ENCODE measurements at places on chromosomes 3 and 15.
A peak's percentile ranks its signal among the peaks of the same experiment; 100 is the strongest.

DNA sequence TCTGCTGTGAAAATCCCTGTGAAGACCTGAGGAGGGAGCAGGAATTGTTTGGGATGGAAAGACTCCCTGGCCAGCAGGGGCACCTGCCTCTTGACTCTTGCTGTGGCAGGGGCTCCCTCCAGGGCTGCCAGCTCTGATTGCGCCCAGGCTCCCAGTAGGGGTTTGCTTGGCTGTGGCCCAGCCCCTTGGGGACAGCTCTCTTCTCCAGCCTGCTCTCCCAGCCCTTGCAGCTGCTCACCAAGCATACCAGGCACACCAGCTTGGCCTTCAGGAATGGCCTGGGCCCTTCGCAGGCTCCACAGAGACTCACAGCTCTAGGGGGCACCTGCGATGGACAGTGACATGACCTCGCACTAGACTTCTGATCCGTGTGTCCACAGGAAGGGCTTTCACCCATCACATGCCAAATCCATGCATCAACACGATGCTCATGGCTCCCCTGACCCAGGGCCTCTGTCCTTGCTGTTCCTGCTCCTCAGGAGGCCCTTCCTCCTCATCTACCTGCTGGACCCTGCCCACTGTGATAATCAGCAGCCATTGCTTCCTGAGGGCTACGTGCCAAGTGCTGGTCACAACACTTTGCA lies 61.8 kb downstream of the SCN5A start:
- no peak for DNase-seq

- no peak for DNase-seq
Observed at GRCh38 chr15:88617790-88618189, 3.4 kb upstream of the AEN start.

GRCh38 chr3:139677388-139678155 lies at the start of gene NMNAT3:
Gene NMNAT3 (minus strand): TSS chr3:139677972. CDS start chr3:139627724, 50,248 bp downstream.
- DNase-seq, result peak; percentile 81

- DNase-seq, result no peak
Observed at GRCh38 chr3:9206287-9206686, 43.2 kb downstream of the SRGAP3 start.

GRCh38 chr3:131655070-131655690 lies 152.4 kb upstream of the MRPL3 start:
- no peak for DNase-seq

- no peak for DNase-seq
Observed at GRCh38 chr15:81724536-81724935, 321.3 kb downstream of the MEX3B start.

DNA sequence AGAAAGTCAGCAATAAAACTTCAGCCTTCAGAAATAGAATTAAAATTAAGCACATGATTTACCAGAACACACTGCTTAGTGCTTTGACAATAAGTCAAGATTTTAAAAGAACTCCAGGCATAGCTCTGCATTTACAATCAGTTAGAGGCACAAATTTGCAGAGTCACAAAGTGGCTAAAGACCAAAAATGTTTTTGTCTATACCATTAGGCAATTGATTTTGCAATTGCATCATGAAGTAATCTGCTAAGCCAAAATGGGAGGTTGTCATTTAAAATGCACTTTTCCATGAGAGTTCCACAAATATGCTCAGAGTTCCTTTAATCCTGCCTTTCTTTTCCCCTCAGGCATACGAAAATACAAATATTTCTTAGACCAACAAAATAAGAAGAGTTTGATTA lies 10.1 kb upstream of the DCP1A start:
- DNase-seq, result no peak

- DNase-seq, result no peak
Observed at GRCh38 chr3:64104691-64105111, 81.4 kb upstream of the PSMD6 start.

DNA sequence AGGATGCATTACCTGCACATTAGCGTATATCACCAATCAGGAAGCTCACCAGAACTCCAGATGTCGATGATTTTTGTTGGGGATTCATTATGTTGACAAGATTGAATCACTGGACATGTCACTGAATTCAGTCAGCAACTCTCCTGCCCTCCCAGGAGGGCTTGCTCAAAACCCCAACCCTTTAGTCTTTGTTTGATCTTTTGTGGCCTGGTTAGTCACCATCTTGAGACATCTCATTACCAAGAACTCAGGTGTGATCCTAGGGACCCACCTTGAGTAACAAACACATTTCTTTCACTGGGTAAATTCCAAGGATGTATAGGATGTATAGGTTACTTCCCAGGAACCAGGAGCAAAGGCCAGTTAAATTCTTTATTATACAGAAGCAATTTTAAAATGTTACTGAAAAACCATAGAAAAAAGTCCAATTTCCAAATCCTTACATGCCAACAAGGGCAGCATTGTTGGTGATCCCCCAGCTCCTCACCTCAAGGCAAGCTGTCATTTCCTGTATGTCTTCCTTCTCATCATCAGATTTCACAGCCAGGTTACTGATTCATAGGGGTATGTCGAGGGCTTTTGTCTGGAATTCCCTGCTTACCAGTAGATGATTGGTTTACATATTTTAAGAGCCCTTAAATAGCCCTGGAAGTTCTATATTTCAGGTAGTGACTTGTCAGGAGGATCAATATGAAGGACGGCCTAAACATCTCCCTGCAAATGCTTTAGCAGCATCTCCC lies 11.7 kb downstream of the SNRPN start:
- no peak for DNase-seq

- no peak for DNase-seq
Observed at GRCh38 chr15:60568914-60569391, 90.0 kb upstream of the ICE2 start.

- no peak for DNase-seq
Observed at GRCh38 chr3:27454914-27455313, 29.3 kb downstream of the SLC4A7 start.

DNA sequence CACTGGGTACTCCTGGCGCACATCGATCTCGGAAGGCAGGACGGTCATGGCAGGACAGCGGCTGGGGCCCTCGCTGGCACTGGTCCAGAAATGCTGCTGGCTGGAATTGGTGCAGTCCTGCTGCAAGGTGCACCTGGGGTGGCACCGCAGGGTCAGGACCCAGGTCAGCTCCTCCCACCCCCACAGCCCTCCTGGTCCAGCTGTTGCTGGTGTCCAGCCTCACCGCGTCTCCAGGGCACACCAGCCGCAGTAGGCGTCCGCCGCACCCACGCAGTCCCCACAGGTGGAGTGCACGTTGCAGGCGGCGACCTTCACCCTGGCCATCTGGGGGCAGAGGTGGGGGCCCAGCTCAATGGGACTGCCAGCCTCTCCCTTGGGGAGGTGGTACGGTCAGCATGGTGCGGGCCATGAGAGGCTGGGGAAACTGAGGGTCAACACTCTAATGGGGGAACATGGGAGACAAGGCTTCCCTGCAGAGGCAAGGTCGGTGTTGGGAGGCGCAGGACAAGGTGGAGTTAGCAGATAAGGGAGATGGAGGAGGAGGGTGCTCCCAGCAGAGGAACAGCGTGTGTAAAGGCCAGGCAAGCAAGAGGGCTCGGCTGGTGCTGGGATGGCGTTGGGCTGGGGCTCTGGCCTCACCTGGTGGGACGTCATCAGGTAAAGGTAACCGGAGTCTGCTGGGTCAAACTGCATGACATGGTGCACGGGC lies 20.4 kb downstream of the PLXND1 start:
- DNase-seq, result no peak

DNA sequence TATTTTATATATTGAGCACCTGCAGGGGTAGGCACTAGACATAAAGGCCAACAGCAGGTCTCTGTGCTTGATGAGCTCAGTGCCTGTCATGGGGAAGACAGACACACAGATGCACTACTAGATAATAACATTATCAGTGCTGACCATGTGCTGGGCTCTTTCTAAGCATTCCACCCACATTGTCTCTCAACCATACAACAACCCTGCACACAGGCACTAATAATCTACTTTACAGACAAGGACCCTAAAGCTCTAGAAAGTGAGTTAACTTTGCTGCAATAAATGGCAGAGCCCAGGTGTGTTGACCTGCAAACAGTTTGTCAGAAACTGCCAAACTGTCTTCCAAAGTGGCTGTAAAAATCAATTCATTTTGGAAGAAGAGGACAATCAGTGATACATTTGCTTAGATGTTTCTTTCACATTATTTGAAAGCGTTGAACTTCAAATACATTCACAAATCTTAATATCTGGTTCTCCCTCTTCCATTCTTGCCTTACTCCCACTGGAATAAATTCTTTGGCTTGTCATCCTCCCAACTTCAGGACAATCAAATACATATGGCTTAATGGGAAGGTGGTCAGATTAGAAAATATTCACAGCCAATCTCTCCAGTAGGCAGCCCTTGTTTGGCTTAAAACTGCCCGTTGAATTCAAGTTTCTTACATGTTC lies 11.0 kb upstream of the PP2D1 start:
- DNase-seq, result no peak

- DNase-seq, result no peak
Observed at GRCh38 chr15:38320181-38320580, 67.5 kb downstream of the SPRED1 start.

- DNase-seq, result no peak
Observed at GRCh38 chr15:39595338-39596221, 14.7 kb downstream of the THBS1 start.

- no peak for DNase-seq
Observed at GRCh38 chr3:127367593-127367992, 79.7 kb upstream of the PRR20G start.

DNA sequence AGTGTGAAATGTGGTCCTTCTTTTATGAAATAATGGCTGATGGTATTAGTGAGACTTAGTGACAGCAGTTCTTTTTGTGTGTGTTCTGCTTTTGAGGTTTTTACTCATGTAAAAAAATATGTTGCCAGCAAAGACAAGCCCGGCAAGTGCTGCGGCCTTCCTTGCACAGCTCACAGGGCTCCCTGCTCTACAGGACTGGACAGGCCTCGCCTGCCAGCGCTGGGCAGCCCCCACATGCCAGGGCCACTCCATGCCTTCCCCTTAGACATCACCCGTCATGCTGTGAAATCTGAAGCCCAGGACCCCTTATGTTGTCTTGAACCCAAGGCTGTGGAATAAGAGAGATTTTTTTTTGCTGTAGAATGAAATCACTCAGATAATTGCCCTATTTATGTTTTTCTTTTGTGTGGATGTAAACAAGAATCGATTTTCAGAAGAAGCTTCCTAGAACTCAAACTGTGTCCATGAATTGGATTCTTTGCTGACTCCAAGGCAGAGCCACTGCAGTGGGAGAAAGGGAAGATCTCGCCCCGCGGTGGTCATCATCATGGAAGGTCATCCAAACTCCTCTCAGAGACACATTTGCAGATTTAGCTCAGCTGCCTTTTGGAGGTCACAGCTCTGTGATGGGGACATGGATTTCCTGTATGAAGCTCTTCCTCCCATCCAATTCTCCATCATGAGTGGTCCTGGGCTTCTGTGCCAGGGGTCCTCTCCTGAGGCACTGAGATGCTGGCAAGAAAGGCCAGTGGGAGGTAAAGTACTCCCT lies 150.8 kb downstream of the ATP10A start:
- DNase-seq, result no peak

GRCh38 chr3:18134386-18135059 lies 290.6 kb downstream of the SATB1 start:
- no peak for DNase-seq

- no peak for DNase-seq
Observed at GRCh38 chr3:27326629-27327545, 42.3 kb downstream of the NEK10 start.

- DNase-seq, result no peak
Observed at GRCh38 chr15:53872410-53872809, 105.8 kb upstream of the UNC13C start.

DNA sequence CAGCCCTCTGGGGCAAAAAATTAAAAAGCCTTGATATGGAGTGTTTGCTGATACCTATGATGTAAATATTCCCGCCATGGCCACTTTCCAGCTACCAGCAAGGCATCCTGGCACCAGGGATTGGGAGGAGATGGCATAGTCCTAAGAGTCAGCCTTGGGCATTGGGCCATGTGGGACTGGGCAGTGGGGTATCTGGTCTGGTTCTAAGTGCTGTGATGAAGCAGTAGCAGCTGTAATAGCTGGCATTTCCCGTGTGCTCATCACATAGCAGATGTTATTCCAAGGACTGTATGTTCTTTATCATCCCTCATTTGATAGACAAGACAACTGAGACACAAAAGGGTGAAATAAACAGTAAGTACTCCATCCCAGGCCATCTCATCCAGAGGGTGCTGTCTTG lies 6.9 kb upstream of the SACM1L start:
- no peak for DNase-seq

- no peak for DNase-seq
Observed at GRCh38 chr15:81091889-81092558, 42.0 kb upstream of the CFAP161 start.

DNA sequence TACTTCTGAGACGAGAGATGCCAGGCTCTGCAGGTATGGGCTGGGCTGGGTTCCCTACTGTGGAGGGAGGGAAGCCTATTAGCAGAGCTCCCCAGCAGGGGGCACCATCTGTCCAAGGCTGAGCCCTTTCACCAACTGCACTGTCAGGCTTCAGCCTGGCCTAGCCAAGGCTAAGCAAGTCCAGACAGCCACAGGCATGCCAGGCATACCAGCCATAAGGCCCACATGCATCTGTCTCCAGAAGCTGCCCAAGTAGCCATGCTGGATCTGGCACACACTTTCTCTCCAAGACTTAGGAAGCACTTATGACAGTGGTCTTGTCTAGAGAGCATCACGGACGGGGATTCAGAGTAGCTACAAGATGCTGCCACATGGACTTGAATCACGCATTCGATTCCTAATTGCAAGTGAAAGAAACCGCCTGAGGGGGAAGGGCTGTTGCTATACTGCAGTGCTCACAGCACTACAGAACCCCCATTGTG lies 28.3 kb downstream of the RUVBL1 start:
- DNase-seq, result peak; percentile 60

GRCh38 chr3:24432989-24433388 lies 61.7 kb downstream of the THRB start:
- no peak for DNase-seq

DNA sequence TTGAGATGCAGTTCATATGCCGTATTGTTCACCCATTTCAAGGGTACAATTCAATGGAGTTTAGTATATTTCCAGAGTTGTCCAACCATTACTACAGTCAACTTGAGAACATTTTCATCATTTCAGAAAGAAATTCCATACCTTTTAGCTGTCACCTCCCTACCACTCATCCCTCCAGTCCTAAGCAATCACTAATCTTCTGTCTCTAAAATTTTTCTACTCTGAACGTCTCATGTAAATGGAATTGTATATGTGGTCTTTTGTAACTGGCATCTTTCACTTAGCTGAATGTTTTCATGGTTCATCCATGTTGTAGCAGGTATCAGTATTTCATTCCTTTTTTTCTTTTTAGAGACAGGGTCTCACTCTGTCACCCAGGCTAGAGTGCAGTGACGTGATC lies 51.1 kb downstream of the CMTM7 start:
- no peak for DNase-seq

DNA sequence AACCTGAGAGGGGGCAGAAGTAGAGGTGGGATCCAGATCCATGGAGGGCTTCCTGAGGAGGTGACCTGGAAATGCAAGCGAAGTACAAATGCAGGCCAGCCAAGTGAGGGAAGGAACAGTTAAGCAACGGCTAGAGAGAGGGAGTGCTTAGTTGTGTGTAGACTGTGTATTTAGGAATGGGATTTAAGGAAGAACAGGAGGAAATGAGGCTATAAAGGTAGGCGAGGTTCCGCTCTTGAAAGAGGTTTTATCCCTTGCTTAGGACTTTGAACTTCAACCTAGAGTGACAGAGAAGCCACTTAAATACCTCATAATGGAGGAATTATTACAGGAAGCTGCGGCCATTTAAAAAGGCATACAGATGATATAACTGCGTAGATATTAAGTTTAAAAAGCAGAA lies 295.1 kb downstream of the THSD4 start:
- DNase-seq, result no peak
